Body of pancreas (tissue), 4 donors: ENCODE measurements at places on chromosomes 16 and 17. TPM values are rescaled to one million over a fixed set of nuclear protein-coding genes. Genes with fewer than 3 reads are reported as not detected.

ADAMTS18 gene
- 0.52 TPM for total RNA-seq

SLC25A11 gene
- 33.2 TPM for total RNA-seq

CCL1 gene
- total RNA-seq = not detected

LITAFD gene
- total RNA-seq = not detected

PABPN1L gene
- not detected for total RNA-seq

NLRC3 gene
- 0.78 TPM for total RNA-seq

ARL6IP1 gene
- 153 TPM for total RNA-seq

GRIN2A gene
- total RNA-seq = 0.26 TPM

SLX1A gene
- total RNA-seq = 41.5 TPM

TP53TG3B gene
- not detected for total RNA-seq

CA4 gene
- total RNA-seq = 6.2 TPM

TBX2 gene
- 4.9 TPM for total RNA-seq

PNMT gene
- 1.3 TPM for total RNA-seq

NQO1 gene
- 26.5 TPM for total RNA-seq

ZSCAN10 gene
- total RNA-seq = not detected

CD19 gene
- not detected for total RNA-seq

PPP1R27 gene
- not detected for total RNA-seq

CNTNAP4 gene
- not detected for total RNA-seq

POLR3E gene
- 94.9 TPM for total RNA-seq

CNTNAP1 gene
- 4.9 TPM for total RNA-seq

NPIPA3 gene
- not detected for total RNA-seq

ARHGDIG gene
- 140 TPM for total RNA-seq

BEAN1 gene
- not detected for total RNA-seq

LRRC75A gene
- 7.6 TPM for total RNA-seq
